ENCODE measurements at places on chromosomes 11 and 22.

GRCh38 chr22:38202437-38203089 is 769 bp downstream of the MAFF start:
- DNase-seq: no peak

DNA sequence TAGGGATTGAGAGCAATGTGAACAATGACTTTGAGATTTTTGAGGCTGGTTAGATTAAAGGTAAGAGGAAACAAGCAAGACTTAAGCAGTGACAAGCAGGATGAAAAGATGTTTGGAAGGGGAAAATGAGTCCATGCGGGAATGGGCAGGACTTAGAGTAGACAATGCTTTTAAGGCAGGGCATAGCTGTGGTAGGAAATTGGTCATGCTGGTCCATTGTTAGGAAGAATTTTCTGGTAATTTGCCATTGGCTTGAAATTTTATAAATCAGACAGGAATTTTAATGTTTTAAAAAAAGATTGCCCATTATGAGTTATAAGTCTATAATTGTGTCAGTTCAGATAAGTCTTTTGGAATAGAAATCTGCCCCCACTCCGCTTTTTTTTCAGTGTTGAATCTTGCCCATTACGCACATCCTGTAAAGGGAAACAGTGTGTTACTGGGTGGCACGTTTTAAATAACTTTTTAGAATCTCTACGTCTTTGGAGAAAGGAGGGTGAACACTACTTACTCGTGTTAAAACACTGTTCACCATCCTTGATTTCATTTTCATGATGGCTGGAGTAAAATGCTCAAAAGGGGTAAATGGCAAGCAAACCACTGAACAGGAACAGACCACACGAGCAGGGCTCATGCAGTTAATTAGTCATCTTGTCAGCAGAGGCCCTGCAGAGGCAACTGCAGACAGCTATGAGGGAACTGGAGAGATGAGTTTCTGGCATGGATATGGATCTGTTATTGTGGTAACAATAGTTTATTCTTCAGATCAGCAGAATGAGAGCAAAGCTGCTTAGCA is 25.0 kb downstream of the SWAP70 start:
- peak; percentile 76 for DNase-seq

DNA sequence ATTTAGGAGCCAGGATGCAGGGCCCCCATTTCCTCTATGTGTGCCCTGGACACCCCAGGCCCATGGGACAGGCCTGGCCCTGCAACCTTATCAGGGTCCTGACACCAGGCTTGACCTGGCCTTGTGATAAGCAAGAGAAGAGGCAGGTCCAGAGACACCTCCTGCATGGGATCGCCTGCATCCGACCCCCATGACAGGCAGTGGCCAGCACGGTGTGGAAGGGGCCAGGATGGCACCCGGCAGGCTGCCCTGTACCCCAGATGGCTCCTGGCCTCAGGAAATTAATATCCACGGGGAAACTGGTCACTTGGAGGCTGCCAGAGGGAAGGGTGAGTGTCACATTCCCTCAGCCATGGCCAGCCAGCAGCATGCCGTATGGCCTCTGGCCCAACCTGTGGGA is 6.8 kb downstream of the KRTAP5-9 start:
- no peak for DNase-seq

GRCh38 chr11:129946256-129946655 is 50.9 kb upstream of the NFRKB start:
- DNase-seq: peak; percentile 28

- DNase-seq: no peak
Observed at GRCh38 chr11:3710485-3711259, 39.5 kb upstream of the CHRNA10 start.

GRCh38 chr11:129620237-129621104 is 195.2 kb upstream of the TMEM45B start:
- no peak for DNase-seq

DNA sequence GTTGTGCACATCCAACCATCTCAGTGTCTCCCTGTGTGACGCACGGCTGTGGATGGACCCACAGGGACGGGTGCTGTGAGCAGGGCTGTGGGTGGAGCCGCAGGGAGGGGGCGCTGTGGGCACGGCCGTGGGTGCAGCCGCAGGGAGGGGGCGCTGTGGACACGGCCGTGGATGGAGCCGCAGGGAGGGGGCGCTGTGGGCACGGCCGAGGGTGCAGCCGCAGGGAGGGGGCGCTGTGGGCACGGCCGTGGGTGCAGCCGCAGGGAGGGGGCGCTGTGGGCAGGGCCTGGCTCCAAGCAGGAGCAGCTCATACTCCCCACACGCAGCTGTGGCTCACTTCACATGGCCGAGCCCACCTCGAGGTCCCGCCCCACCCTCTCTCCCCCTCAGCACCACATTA is 6.0 kb upstream of the MAPK11 start:
- no peak for DNase-seq

- DNase-seq: no peak
Observed at GRCh38 chr11:13434247-13435205, 28.5 kb downstream of the BTBD10 start.

DNA sequence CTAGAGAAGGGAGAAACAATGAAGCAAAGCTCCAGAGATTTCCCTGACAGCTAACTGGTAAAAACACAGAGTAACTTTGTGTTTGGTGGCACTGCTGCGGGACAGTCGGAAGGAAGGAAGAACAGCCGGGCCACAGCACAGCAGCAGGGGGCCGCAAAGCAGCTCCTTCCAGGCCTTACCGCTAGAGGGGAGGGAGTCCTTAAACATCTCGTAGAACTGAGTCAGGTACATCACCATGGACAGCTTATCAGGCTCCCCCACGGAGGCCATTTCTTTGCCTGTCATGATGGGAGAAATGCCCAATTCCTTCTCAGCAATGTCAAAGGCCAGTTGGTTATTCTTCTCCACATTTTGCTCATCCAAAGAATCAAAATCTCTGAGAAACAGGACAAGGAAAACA is 114.6 kb upstream of the BID start:
- DNase-seq: peak; percentile 22

GRCh38 chr11:68946416-68947090 is 34.2 kb downstream of the MRGPRD start:
- DNase-seq: no peak

DNA sequence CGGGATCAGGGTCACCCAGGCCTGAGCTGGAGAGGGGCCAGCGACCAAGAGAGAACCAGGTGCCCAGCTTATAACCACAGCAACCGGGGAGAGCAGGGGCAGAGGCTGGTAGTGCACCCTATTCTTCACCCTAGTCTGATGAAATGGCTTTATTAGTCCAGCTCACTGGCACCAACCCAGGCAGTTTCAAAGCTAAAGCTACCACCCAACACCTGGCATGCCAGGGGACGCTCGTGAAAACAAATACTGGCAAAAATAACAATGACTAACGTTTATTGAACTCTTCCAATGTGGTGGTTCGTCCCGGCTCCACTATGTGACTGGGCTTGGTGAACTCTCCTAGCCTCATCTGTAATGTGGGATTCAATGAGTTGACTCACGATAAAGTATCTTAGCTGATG is 30.6 kb downstream of the SCGB1A1 start:
- no peak for DNase-seq

GRCh38 chr11:94910779-94911178 is 62.6 kb downstream of the CWC15 start:
- no peak for DNase-seq

DNA sequence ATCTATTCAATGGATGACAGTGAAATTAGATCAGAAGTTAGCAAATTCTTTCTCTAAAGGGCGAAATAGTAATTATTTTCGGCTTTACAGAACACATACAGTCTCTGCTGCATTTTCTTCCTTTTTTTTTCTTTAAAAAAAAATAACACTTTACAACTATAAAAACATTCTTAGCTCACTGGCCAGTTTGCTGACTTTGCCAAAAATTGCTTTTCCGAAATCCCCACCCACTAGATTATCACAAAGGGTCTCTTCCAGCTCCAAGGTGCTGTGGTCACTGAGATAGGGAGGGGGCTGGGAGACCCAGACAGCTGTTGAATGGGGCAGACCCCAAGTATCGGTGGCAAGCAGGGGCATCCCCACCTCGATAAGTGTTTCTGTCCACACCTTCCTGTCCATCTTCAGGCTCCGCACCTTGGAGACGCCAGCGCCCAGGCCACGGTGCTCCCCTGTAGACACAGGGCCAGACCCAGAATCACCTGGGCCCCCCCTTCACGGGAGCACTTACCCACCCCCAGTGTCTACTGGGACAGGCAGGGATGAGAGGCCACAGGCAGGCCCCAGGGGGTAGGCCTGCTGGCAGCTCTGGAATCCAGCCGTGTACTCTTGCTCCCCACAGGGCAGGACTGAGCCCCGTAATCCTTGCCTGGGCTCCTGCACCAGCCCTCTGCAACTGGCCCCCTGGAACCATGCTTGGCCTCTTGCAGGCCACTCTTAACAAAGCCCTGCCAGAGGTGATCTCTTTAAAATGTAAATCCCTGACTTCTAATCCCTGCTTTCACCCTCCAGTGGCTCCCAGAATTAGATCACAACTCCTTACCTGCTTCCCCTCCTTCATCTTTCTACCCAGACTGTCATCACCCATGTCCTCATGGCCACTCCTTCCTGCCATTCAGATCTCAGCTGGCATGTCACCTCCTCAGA is 31.5 kb upstream of the PDE2A start:
- DNase-seq: no peak

- no peak for DNase-seq
Observed at GRCh38 chr11:91837411-91838330, 386.9 kb upstream of the FAT3 start.

- DNase-seq: no peak
Observed at GRCh38 chr11:60155931-60156330, 27.0 kb downstream of the MS4A6A start.

GRCh38 chr22:21632237-21632895 is at the start of gene CCDC116:
Gene CCDC116 (plus strand): TSS chr22:21632760. CDS start chr22:21633182, 422 bp downstream.
- DNase-seq: no peak

DNA sequence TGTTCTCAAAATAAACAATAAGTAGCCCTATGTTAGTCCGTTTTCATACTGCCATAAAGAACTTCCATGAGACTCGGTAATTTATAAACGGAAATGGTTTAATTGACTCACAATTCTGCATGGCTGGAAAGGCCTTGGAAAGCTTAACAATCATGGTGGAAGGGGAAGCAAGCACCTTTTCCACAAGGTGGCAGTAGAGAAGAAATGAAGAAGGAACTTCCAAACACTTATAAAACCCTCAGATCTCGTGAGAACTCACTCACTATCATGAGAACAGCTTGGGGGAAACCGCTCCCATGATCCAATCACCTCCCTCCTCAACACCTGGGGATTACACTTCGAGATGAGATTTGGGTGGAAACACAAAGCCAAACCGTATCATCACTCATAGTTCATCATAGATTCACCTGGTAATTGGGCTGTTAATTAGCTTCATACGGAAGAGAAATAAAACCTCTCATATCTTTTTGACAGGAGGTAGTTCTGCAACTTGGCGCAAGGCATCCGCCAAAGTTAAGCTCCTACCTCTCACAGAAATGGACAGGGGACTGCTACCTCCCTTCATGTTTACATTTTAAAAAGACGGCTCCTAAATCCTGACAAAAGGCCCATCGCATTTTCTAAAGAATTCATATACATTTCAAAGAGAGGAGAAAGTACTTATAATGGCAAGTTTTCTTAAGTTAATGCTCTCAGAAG is 49.0 kb downstream of the MUC15 start:
- DNase-seq: no peak

DNA sequence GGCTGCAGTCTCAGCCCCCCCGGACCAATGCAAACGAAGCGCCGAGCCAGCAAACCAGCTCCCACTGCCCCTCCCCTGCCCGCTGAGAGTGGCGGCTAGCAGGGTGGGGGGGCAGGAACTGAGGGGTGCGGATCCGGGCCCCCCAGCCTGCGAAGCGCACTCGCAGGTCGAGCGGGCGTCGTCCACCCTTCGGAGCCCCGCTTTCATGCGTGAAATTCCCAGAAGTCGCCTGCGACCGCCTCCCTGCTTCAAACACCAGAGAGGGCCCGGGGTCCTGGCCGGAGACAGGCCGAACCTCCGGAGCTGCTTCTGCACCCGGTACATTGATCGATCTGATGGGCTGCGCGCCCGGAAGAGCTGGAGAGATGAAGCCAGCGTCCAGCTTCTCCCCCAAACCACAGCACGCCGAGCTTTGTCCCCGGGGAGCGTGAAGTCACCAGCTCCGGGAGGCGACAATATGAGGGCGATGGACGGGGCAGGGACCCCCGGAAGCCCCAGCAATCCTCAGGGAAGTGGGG is 646 bp upstream of the PATZ1 start:
- peak; percentile 60 for DNase-seq

Data from hematopoietic multipotent progenitor cell (in vitro differentiated cells).